HTR-8/SVneo (cell line): ENCODE measurements at places on chromosomes 16 and 17.

- peak; percentile 71 for DNase-seq
These were observed 463.8 kb upstream of the HSBP1 start for GRCh38 chr16:83343935-83344366.

- peak; percentile 40 for DNase-seq
These were observed 6.0 kb upstream of the GLIS2 start for GRCh38 chr16:4309833-4310266.

DNA sequence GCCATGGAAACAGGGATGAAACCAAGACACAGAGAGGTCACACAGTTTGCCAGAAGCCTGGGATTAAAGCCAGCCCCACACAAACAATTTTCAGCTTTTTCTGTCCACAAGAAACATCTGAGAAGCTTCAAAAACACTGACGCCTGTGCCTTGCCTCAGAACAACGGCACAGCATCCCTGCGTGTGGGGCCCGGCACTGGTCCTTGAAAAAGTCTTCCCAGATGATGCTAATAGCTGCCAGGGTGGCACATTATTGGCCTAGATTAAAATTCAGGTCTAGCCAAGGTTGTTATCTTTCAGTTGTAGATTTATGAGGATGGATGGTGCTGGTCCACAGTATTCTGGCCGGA lies 321.4 kb downstream of the HAPSTR1 start:
- no peak for DNase-seq

DNA sequence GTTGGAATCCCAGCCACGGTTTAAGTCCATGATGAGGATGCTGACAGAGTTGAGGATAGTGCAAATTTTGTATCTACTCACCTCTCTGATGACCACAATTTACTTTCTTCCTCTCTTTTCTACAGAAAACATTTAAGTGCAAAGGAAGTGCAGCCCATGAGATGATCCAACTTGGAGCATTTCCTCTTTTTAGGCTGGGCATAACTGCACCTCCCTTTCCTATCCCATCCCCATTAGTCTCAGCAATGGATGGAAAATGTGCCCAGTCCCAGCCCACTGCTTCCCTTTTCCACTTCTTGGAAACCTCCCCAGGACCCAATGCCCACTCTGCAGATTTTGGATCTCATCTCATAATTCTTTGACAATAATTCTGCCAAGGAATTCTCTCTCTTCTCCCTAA lies 16.6 kb upstream of the CCL8 start:
- no peak for DNase-seq

GRCh38 chr16:23575834-23576233 lies 18.3 kb downstream of the UBFD1 start:
- DNase-seq, result no peak

- DNase-seq, result no peak
These were observed 5.2 kb downstream of the ALOX12B start for GRCh38 chr17:8082292-8082691.

- DNase-seq, result peak; percentile 83
These were observed at the start of gene CD68 for GRCh38 chr17:7579001-7579833. CD68 (plus strand) TSS chr17:7579638; CDS start chr17:7579678, 40 bp downstream.

DNA sequence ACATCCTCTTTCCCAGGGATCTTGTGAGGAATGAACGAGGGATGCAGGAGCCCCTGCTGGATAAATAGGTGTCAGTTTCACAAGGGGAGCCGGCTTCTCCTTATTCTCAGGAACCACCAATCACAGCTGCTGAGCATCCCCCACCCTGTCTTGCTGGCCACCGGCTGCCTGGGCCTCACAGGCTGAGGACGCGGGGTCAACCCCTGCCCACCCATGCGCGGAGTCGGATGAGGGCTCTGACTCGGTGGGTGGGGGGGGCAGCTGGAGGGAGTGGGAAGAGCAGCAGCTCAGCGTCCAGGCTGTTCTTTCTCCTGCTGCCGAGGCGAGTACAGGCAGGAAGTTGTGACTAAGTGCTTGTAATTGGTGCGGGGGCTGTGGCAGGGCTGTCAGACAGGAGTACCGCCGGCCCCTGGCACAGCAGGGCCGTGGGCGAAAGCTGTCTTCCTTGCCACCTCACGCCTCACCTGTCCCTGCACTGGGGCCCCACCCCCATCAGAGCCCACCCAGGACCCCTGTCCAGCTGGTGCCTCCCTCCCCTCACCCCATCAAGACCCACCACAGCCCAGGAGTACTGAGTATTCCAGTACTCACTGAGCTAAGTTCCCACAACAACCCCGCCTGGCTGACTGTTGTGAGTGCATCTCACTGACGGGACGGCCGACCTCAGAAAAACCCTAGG lies 11.0 kb upstream of the DPEP1 start:
- peak; percentile 89 for DNase-seq

- no peak for DNase-seq
These were observed 60.8 kb downstream of the MSI2 start for GRCh38 chr17:57317079-57317478.

DNA sequence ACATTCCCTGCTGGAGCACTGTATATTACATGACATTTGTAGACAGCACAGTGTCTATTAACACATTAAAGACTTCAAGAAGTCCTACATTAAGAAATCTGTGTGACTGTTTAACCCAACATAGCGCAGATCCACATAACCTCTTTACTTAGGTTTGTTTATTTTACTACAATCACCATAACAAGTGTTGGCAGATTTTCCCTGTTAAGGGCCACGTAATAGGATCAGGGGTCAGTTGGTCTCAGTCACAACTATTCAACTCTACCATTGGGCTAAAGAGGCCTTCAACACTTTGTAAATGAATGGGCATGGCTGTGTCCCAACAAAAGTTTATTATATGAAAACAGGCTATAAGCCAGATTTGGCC lies 51.3 kb upstream of the ADORA2B start:
- no peak for DNase-seq

DNA sequence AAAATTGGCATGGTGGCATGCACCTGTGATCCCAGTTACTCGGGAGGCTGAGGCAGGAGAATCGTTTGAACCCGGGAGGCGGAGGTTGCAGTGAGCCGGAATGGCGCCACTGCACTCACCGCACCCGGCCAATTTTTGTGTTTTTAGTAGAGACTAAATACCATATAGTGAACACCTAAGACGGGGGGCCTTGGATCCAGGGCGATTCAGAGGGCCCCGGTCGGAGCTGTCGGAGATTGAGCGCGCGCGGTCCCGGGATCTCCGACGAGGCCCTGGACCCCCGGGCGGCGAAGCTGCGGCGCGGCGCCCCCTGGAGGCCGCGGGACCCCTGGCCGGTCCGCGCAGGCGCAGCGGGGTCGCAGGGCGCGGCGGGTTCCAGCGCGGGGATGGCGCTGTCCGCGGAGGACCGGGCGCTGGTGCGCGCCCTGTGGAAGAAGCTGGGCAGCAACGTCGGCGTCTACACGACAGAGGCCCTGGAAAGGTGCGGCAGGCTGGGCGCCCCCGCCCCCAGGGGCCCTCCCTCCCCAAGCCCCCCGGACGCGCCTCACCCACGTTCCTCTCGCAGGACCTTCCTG lies at the start of gene HBQ1:
TSS of gene HBQ1 (plus strand) at position 359 of the 575 bp plus-strand sequence. CDS start at position 387, 28 bp downstream.
- peak; percentile 71 for DNase-seq

DNA sequence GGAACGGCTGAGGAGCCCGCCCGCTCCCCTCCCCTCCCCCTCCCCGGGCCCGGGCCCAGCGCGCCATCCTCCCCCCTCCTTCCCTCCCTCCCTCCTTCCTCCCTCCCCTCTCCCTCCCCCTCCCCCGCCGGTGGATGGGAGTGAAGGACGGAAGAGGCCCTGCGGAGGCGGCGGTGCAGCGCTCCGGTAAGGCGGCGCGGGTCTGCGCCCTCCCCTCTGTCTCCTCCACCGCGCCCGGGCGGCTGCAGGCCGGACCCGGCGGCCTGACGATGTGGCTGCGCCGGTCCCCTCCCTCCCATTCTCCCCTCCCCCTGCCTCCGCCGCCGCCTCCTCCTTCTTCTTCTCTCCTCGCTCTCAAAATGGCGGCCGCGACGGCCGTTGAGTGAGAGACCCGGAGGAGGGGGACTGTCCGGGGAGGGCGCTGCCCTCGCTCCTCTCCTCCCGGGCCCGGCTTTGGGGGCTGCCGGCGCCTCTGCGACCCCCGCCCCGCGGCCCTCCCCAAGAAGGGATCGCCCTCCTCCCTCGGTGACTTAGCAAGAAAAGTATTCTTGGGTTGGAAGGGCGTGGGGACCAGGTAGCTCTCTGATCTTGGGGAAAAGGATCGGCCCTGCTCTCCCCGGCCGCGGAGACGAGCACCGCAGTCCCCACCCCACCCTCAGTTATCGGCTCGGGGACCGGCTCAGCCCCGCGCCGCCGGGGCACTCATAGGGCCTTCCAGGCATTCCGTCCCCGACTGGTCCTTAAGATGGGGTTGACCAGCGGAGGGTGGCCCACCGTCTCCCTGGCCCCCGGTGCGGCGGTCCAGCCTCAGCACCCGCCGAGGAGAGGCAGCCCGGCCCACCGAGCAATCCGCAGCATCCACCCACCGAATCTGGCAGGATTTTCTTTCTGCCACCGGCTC lies 617 bp downstream of the PAFAH1B1 start:
- peak; percentile 51 for DNase-seq

- no peak for DNase-seq
These were observed 9.0 kb downstream of the GGA2 start for GRCh38 chr16:23501291-23501690.

DNA sequence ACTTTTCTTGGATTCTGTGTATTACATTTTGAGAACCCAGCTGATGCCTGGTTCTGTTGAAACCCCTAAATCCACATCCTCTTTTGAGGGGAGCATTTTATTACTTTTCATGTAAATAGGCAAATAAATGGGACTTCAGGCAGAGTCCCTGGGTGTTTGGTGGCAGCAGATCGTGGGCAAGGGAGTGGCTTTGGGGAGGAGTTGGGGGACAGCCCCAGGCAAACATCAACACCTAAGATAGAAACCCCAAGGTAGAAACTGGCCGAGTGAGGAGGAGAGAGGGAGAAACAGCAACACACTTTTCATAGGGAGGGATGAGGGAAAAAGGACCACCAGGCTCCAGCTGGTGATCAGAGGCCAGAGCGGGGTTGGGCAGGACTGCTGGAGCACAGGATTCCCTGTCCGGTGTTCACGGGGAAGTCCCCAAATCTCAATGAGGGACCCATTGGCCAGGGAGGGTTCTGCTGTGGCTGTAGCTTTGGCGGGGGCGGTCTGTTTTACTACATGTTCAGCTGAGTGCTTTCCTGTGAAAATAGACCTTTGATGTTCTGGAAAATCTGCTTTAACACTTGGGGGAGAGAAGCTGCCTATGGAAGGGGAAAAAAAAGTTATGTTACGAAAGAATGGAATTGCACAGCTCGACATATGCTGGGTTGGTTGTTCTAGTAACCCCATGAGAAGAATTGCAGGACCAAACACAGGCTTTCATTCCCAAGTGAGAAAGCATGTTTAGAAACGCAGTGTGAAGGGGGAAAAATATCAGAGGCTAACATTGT lies 46.6 kb downstream of the MSI2 start:
- no peak for DNase-seq

GRCh38 chr16:86545481-86545880 lies 9.6 kb downstream of the MTHFSD start:
- DNase-seq, result no peak

- no peak for DNase-seq
These were observed 18.5 kb downstream of the SEC14L5 start for GRCh38 chr16:4976611-4977145.

- no peak for DNase-seq
These were observed 63.4 kb downstream of the LMF1 start for GRCh38 chr16:907361-907760.

DNA sequence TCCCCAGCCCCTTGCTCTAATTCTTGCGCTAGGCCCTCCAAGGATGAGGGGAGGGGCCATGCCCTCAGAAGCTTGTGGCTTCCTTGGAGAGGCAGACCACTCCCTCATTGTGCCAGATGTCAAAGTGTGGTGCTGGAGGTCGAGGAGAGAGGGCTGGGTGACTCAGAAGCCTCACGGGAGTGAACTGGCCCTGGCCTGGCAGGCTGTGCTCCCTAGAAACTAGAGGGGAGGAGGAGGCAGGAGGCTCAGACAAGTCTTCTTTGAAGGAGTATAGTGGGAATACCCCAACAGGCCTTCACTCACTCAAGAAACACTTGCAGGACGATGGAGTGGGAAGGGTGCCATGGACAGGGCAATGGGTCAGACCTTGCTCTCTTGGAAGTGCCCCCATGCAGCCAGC lies 18.5 kb downstream of the ANKRD40 start:
- peak; percentile 69 for DNase-seq

DNA sequence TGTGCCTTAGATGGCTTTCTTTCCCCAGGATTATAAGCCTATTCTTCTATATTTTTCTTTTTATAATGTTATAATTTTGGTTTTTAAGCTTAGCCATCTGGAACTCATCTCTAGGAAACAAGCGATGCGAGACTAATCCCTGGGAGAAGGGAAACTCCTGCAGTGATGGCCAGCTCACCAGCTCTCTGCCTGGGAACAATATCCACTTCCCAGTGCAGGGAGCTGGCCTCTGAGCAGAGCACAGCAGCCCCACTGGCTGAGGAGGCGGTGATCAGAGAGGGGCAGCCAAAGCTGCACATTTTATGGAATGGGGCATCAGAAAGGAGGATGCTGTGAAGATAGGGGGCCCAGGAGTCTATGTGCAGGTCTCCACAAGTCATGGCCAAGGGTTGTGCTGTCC lies 183.3 kb downstream of the LGALS9B start:
- DNase-seq, result no peak

DNA sequence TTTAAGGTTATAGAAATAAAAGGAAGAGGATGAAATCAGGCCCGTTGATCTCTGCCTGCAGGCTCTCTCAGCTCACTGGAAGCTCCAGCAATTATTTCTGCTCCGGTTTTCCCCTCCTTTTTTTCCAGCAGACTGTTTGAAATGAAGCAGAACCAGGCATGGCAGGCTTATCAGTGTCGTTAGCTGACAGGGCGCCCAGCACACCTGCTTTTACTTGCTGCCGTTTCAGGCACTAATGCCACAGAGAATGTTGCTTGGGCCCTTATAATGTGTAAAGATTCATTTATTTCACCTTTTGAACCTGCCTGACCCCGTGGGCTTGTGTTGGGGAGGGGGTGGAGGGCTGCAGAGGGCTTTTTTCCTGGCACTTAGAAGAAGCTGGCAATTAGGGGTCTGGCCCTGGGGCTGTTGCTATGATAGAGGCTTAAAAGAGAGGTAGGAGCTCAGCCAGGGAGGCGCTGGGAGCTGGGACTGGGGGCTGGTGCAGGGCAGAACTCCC lies 108.1 kb downstream of the IRX3 start:
- no peak for DNase-seq
